ENCODE measurements at places on chromosomes 5 and 9. TPM values are rescaled to one million over a fixed set of nuclear protein-coding genes. Genes with fewer than 3 reads are reported as not detected.
A peak's percentile ranks its signal among the peaks of the same experiment; 100 is the strongest.

EPB41L4B gene
- total RNA-seq: 28.0 TPM

GRCh38 chr5:90308787-90309585 is 100.6 kb downstream of the CETN3 start:
- no peaks in the 10 kb centered on the region for H3K27me3 ChIP-seq
- H3K36me3 ChIP-seq: no peaks in the 10 kb centered on the region
- H3K27ac ChIP-seq: no peak overlapping the region
- peaks cover 4% of the 10 kb centered on the region for H3K4me1 ChIP-seq
- H3K4me3 ChIP-seq: no peak overlapping the region

PCDHB14 gene
- total RNA-seq: 1.3 TPM

PLAC8L1 gene
- total RNA-seq: not detected

DNA sequence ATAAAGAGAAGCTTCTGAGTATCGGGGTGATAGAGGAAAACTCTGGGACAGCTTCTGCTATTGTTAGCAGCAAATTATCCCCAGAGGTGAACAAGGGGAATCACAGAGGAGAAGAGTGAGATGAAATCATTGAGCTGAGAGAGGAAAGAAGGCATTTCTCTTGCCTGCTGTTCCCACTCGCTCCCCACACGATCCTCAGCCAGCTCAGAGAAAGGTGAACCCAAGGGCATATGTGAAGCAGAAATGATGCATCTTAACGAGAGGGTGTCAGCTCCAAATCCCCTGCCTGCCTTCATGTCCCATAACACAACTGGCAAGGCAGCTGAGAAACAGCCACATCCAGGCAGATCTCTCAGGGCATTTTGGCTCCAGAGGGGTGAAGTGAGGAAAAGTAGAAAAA is 111.6 kb downstream of the BRINP1 start:
- no peaks in the 10 kb centered on the region for H3K4me1 ChIP-seq
- H3K27me3 ChIP-seq: no peaks in the 10 kb centered on the region
- H3K27ac ChIP-seq: no peak overlapping the region
- H3K4me3 ChIP-seq: no peak overlapping the region
- H3K36me3 ChIP-seq: no peaks in the 10 kb centered on the region

FOXD4L6 gene
- not detected for total RNA-seq

DNA sequence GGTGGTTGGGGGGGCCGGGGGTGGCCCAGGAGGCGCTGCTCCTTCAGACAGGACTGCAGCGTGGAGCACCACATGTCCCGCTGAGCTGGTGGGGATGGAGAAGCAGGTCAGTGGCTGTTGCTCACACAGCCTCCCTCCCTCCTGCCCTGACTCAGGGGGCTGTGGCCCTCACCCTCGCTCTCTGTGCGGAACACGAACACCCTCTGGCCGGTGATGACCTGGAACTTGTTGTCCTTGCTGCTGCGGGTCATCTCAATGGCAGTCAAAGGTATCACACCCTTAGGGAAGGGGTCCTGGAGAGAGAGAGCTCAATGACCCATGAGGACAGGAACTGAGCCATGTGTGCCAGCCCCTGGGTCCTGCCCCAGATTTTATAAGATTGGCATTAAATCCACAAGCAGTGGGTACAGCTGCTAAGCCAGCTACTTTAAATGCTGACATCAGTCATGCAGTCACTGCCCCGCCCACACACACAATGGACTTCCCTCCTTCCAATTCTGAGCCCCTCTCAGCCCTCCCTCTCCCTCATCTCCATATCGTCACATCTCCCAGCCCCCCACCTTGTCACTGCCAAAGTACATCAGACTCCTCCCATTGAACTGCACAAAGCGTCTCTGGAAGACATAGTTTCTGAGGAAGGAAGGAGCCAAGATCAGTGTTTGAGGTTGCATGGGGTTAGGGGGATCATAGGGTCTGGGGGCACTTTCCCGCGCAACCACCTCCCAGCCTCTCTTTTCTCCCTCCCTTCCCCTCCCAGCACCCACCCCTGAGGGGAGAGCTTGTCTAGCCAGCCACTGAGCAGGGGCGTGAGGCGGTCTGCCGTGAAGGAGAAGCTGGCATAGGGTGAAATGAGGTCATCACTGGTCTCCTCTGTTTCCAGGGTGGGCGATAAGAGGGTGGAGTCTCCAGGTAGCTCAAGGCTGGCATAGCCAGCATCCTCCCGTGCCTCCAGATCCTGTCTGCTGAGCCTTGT is 8.9 kb downstream of the ARAP3 start:
- no peak overlapping the region for H3K4me3 ChIP-seq
- H3K27ac ChIP-seq: peak overlapping the region; percentile 40
- H3K4me1 ChIP-seq: peaks cover 13% of the 10 kb centered on the region
- H3K27me3 ChIP-seq: no peaks in the 10 kb centered on the region

C1QTNF3 gene
- total RNA-seq: 11.0 TPM

GRCh38 chr5:142785206-142785605 is 15.0 kb downstream of the ARHGAP26 start:
- no peak overlapping the region for H3K27ac ChIP-seq
- no peaks in the 10 kb centered on the region for H3K36me3 ChIP-seq
- no peak overlapping the region for H3K4me3 ChIP-seq
- no peak for DNase-seq
- no peaks in the 10 kb centered on the region for H3K27me3 ChIP-seq
- H3K4me1 ChIP-seq: peaks cover 31% of the 10 kb centered on the region

DNA sequence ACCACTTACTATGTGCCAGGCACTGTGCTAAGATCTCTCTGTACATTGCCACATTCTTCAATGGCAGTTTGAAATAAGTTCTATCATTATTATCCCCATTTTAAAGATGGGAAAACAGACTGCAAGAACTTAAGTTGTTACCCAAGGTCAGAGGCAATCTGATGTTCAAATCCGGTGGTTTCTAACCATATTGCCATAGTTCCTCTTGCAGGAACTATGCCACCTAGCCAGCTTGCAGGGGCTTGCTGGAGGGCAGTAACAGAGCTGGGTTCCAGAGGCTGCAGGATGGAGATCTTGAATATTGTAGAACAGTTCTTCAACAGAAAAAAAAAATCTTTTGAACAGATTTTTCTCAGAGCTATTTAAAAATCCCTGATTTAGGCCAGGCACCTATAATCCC is 71.8 kb upstream of the TNFAIP8 start:
- no peak overlapping the region for H3K4me3 ChIP-seq
- peaks cover 15% of the 10 kb centered on the region for H3K4me1 ChIP-seq
- no peaks in the 10 kb centered on the region for H3K36me3 ChIP-seq
- H3K27ac ChIP-seq: no peak overlapping the region
- no peaks in the 10 kb centered on the region for H3K27me3 ChIP-seq
- no peak for DNase-seq

DNA sequence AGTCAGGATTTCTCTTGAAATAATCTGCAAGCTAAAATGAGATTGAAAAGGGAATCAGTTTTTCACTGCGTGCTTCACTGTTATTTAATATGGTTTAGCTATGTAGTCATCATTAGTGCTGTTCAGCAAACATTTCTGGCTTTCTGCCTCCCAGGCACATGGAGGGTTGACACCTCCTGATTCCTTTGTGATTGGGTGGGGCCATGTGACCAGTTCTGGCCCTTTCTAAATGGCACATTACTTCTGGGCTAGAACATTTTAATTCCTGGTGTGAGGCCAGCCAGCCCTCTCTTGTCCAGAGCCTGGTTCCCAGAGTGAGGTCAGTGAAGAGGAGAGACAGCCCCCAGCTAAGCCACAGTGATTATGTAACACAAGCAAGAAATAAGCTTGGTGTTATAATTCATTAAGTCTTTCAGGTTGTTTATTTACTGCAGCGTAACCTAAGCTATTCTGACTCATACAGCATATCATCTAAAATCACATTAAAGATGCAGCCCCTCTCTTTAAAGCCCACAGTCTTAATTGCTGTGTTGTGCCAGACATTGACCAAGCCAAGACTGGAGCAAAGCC is 17.4 kb upstream of the ARSI start:
- H3K36me3 ChIP-seq: no peaks in the 10 kb centered on the region
- no peak for DNase-seq
- no peaks in the 10 kb centered on the region for H3K27me3 ChIP-seq
- no peaks in the 10 kb centered on the region for H3K4me1 ChIP-seq
- H3K4me3 ChIP-seq: no peak overlapping the region

NIM1K gene
- 4.7 TPM for total RNA-seq

SV2C gene
- 0.51 TPM for total RNA-seq

- no peak overlapping the region for H3K4me3 ChIP-seq
- H3K27me3 ChIP-seq: no peaks in the 10 kb centered on the region
Measured at GRCh38 chr5:53262348-53262970, 152.9 kb upstream of the MOCS2 start.

FAXDC2 gene
- total RNA-seq: 47.5 TPM

- H3K27me3 ChIP-seq: no peaks in the 10 kb centered on the region
- no peak overlapping the region for H3K4me3 ChIP-seq
- DNase-seq: no peak
- H3K36me3 ChIP-seq: peaks cover 14% of the 10 kb centered on the region
- no peaks in the 10 kb centered on the region for H3K4me1 ChIP-seq
- H3K27ac ChIP-seq: no peak overlapping the region
Measured at GRCh38 chr5:69225860-69226259, 8.8 kb upstream of the CDK7 start.

PRUNE2 gene
- total RNA-seq: 20.4 TPM

RNF38 gene
- total RNA-seq: 41.9 TPM

- no peak overlapping the region for H3K4me3 ChIP-seq
- no peaks in the 10 kb centered on the region for H3K27me3 ChIP-seq
- H3K27ac ChIP-seq: no peak overlapping the region
- DNase-seq: no peak
- H3K36me3 ChIP-seq: no peaks in the 10 kb centered on the region
- no peaks in the 10 kb centered on the region for H3K4me1 ChIP-seq
Measured at GRCh38 chr5:127922603-127923002, 161.0 kb upstream of the SLC12A2 start.

DDX4 gene
- not detected for total RNA-seq

SLCO6A1 gene
- total RNA-seq: not detected

DNA sequence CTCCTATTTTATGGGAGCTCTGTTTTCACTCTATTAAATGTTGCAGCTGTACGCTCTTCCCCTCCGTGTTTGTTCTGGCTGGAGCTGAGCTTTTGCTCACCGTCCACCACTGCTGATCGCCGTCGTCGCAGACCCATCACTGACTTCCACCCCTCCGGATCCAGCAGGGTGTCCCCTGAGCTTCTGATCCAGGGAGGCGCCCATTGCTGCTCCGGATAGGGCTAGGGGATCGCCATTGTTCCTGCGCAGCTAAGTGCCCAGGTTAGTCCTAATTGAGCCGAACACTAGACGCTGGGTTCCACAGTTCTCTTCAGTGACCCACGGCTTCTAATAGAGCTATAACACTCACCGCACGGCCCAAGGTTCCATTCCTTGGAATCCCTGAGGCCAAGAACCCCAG is 96.2 kb upstream of the PRDM9 start:
- no peak for DNase-seq
- no peak overlapping the region for H3K4me3 ChIP-seq
- H3K4me1 ChIP-seq: no peaks in the 10 kb centered on the region
- no peaks in the 10 kb centered on the region for H3K36me3 ChIP-seq

C9orf153 gene
- total RNA-seq: not detected

- H3K27ac ChIP-seq: no peak overlapping the region
- H3K4me3 ChIP-seq: no peak overlapping the region
- H3K27me3 ChIP-seq: no peaks in the 10 kb centered on the region
- no peak for DNase-seq
Measured at GRCh38 chr5:119385536-119386128, 29.8 kb downstream of the TNFAIP8 start.

DNM1 gene
- total RNA-seq: 1.8 TPM

- no peak overlapping the region for H3K27ac ChIP-seq
- H3K4me3 ChIP-seq: no peak overlapping the region
- no peaks in the 10 kb centered on the region for H3K27me3 ChIP-seq
- no peak for DNase-seq
- H3K36me3 ChIP-seq: no peaks in the 10 kb centered on the region
- H3K4me1 ChIP-seq: peaks cover 48% of the 10 kb centered on the region
Measured at GRCh38 chr5:14168793-14169262, 25.7 kb downstream of the TRIO start.

FAM174A gene
- 55.2 TPM for total RNA-seq

GRCh38 chr5:64606926-64607325 is 83.4 kb upstream of the SHISAL2B start:
- no peaks in the 10 kb centered on the region for H3K36me3 ChIP-seq
- no peak for DNase-seq
- H3K4me1 ChIP-seq: no peaks in the 10 kb centered on the region
- H3K27me3 ChIP-seq: no peaks in the 10 kb centered on the region
- H3K27ac ChIP-seq: no peak overlapping the region

DNA sequence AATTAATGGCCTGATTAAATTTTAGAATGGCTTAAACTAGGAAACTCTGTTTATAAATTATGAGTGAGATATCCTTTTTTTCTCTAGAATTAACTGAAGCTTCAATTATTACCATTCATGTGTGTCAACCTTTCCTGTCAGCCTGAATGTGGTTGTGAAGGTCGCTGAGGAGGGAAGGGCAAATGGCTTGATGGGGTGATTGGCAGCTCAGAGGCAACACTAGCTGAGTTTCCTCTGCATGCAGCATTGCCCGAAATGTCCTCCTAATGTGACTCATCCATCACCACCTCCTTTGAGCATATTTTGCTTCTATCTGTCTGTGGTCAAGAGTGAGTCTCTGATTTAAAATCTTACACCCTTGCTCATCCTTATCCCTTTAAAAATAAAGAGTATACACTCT is 281.9 kb downstream of the TENT4A start:
- no peak overlapping the region for H3K27ac ChIP-seq
- no peak for DNase-seq
- no peaks in the 10 kb centered on the region for H3K4me1 ChIP-seq
- no peaks in the 10 kb centered on the region for H3K36me3 ChIP-seq

PCDHA12 gene
- total RNA-seq: 7.3 TPM

DNA sequence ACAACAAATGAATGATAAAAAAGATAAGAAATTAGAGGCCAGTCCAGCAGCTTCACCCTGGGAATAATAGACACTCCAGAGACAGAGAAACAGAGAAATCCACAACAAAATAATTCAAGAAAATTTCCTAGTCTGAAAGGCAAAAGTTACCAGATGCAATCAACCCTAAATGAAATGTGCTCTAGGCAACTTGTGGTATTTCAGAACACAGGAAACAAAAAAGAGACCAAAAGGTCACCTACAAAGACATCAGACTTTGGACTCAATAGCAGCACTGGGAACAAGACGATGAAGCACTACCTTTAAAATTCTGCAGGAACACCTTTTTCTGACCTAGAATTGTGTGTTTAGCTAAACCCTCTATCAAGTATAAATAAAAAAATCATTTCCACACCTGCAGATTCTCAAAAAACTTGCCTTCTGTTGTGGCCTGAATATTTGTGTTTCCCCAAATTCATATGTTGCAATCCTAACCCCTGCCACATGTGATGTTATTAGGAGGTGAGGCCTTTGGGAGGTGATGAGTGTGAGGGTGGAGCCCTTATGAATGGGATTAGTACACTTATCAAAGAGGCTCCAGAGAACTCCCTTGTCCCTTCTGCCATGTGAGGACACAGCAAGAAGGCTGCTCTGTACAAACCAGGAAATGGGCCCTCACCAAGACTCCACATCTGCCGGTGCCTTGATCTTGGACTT is 5.9 kb upstream of the MAPK9 start:
- H3K27ac ChIP-seq: no peak overlapping the region
- H3K4me3 ChIP-seq: no peak overlapping the region
- H3K4me1 ChIP-seq: peaks cover 13% of the 10 kb centered on the region
- H3K27me3 ChIP-seq: no peaks in the 10 kb centered on the region

AKNA gene
- total RNA-seq: 71.2 TPM

KIF27 gene
- 5.3 TPM for total RNA-seq
